ENCODE measurements at places on chromosomes 5 and 9.

DNA sequence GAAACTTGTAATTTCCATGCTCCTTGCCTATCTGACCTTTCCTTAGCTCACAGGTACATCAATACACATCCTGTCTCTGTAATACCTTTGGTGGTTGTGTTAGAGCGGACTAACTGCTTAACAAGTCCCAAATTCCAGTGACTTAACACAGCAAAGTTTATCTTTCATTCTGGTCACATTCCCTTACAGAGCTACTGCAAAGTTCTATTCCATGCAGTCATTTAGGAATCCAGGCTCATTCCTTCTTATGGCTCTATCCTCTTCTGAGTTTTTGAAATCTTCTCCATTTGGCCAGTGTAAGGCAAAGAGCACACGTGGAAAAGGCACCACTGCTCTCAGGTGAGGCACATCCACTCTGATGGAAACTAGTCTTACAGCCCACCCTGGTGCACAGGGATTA, 238.6 kb upstream of the ANKRD55 start:
- DNase-seq: no peak

GRCh38 chr9:88013607-88014006, 39.3 kb upstream of the CDK20 start:
- no peak for DNase-seq

DNA sequence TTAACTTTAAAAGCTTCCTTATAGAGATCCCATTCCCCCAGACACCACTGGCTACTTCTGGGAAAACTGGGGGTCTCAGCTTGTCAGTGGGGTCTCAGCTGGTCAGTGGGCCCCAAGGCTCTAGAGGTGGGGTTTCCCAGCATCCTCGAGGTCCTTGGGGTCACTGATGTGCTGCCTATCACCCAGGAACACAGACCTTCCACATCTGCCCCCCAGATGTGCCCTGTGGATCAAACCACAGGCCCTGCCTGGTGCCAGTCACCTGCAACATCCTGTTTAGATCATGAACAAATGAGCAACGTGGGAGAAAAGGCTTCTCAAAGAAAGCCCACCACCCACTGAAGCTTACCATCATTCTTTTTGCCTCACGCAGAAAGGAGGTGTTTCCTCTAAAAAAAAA, 165.6 kb upstream of the FSTL4 start:
- no peak for DNase-seq

DNA sequence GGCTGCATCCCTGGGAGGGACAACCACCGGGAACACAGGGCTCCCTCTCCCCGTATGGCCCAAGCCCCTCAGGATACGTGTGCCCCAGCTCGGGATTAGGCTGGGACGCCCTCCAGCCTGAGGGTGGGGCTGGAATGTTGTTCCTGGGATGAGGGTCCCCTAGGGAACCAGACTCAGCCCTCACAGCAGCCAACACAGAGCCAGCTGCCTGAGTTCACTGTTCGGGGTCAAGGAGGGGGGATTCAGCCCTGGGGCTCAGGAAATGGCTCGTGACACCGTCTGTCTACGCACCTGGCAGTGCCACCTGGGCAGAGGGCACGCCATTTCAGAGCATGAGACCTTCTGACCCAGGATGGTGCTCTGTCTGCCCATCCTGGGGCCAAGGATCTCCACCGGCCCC, 8.9 kb downstream of the RNF44 start:
- DNase-seq: no peak

- no peak for DNase-seq
Observed at GRCh38 chr5:15995341-15996052, 184.1 kb downstream of the MARCHF11 start.

DNA sequence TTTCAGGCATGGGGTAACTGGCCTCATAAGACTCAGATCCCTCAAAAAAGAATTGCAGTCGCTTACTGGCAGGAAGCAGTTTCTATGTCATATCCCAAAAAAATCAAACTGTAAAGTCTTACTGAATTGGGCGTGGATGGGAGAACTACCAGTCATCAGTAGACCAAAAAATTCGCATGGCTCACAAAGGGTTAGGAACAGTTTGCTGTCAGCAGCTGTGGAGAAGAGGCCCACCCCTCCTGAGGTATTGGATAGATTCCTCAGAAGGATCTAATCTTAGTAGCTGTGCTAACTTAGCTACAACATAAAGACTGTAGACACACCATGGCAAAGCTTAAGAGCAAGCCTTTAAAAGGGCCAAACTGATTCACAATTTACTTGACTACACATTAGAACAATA, 478.3 kb upstream of the FTMT start:
- DNase-seq: no peak

GRCh38 chr9:118003240-118003639, 299.0 kb downstream of the TLR4 start:
- DNase-seq: no peak

- DNase-seq: no peak
Observed at GRCh38 chr9:101465326-101465915, 29.8 kb upstream of the ALDOB start.

DNA sequence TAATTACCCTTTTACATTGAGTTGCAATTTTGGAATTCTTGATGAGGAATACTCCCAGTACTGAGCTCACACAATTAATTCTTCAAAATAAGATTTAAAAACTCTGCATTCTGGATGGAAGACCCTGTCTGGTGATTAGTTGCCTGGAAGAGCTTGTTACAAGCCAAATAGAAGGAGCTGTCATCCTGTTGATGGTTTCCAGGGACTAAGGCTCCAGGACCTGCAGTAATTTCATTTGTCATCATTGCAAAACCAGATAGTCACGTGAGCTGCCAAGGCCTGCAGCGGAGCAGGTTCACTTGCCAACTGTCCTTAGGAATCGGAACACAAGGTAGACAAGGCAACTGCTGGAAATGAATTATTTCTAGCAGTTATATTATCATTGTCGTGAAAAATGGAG, 597.7 kb downstream of the CCDC171 start:
- DNase-seq: no peak

DNA sequence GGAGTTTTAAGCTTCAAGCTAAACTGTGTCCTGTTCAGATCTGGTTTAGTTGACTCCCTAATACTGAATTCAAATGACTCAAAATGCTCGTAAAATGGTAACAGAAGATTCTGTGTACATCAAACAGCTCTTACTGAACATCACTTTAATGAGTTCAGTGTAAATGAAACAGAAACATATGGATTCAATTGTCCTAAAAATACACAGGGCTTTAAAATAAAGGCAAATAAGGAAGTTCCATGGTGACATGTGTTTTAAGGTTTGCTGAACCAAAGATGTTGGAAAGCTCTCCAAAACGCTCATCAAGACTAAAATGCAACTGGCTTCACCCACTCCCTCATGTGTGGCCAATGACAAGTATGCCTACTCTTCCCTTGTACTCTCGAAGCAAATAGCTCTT, 340.0 kb upstream of the PIK3R1 start:
- DNase-seq: no peak

- no peak for DNase-seq
Observed at GRCh38 chr9:93588641-93589609, 12.5 kb downstream of the PHF2 start.

DNA sequence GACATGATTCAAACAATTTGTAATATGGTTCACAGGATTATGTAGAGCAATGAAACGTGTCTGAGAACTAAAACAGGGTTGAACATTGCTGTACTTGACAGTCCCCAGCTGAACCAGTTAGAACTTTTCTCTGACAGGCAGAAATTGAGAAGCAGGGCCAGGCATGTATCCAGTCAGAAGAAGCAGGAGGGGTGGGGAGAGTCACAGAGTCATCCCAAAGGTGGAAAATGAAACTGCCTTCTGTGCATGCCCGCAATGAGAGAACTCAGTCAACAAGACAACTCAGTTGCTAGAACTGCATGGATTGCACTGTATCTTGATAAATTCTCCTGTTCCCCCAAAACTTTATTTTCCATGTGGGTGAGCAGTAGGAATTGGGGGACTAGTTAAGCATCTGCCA, 72.9 kb upstream of the PRLR start:
- no peak for DNase-seq

- no peak for DNase-seq
Observed at GRCh38 chr5:179411161-179411841, 66.0 kb upstream of the ADAMTS2 start.

DNA sequence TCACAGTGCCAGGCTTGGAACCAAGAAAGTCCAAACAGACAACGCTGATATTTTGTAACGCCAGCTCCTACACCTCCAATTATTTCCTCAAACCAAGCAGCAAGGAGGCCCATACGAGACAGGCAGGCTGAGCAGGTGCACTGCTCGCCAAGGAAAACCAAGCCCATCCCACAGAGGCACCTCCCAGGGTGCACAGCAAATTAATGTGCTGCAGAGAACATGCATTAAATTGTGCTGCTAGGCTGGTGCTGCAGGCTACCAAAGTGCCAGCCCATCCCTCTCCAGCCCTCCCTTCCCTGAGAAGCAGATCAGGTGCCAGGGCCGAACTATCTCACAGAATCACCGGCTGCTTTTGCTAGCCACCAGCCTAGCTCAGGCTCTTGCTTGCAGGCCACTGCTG, 137.8 kb downstream of the PAX5 start:
- DNase-seq: no peak

DNA sequence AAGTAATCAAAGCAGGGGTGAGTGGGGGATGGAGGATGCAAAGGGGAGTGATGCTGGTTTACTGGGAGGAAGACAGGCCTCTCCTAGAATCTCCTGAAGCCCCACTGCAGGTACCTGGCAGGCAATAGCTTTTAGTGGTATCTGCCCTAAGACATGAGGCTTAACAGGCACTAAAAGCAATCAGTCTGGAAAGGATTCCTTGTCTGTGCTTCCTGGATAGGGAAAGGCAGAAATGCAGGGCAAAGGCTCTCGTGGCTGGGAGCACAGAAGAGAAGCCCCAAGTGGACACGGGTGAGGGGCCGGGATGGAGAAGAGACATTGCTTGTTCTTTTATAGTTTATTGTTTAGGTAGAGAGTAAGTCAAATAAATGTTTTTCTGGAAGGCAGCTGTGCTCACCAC, 40.1 kb downstream of the CCNJL start:
- no peak for DNase-seq

- DNase-seq: peak; percentile 83
Observed at GRCh38 chr5:142324871-142325724, at the start of gene SPRY4. Gene SPRY4, minus strand, starts transcription at chr5:142325021. Its CDS starts 9,913 bp downstream, at chr5:142315108.

- DNase-seq: no peak
Observed at GRCh38 chr9:13089666-13090065, 189.8 kb downstream of the MPDZ start.

DNA sequence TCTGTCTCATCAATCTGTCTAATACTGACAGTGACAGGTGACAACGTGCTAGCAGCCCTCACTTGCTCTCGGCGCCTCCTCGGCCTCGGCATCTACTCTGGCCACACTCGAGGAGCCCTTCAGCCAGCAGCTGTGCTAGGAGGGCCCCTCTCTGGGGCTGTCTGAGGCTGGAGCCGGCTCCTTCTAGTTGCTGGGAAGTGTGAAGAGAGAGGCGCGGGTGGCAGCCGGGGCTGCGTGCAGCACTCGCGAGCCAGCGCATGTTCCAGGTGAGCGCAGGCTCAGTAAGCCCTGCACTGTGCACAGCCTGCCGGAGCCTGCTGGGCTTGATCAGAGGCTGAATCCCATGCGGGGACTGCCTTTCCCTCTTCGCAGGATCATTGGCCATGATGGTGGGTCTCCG, 330.7 kb downstream of the CDH10 start:
- no peak for DNase-seq

DNA sequence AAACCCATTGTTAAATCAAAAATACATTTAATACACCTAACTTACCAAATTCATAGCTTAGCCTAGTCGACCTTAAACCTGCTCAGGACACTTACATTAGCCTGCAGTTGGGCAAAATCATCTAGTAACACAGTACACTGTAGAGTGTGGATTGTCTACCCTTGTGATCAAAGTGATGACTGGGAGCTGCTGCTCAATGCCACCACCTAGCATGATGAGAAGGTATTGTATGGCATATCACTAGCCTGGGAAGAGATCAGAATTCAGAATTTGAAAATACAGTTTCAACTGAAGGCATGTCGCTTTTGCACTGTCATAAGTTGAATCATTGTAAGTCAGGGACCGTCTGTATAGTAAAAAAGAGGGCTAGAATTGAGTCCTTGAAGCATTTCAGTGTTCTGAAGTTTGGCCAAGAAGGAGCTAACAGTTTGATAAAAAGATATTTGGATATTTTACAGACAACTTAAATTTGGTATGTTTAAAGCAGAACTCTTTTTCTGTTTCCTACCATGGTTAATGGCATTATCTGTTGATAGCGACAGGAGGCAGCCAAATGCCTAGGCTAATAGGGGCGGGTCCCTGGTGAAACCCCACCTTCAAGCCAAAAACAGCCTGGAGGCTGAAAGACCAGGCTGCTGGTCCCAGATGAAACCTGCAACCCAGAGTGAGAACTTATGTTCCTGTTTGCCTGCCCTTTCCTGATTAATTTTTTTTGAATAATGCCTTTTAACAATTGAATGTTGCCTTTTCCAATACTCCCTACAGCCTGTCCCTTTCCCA, 23.0 kb downstream of the SMIM15 start:
- no peak for DNase-seq

- no peak for DNase-seq
Observed at GRCh38 chr9:109604781-109605180, 106.7 kb upstream of the PTPN3 start.

DNA sequence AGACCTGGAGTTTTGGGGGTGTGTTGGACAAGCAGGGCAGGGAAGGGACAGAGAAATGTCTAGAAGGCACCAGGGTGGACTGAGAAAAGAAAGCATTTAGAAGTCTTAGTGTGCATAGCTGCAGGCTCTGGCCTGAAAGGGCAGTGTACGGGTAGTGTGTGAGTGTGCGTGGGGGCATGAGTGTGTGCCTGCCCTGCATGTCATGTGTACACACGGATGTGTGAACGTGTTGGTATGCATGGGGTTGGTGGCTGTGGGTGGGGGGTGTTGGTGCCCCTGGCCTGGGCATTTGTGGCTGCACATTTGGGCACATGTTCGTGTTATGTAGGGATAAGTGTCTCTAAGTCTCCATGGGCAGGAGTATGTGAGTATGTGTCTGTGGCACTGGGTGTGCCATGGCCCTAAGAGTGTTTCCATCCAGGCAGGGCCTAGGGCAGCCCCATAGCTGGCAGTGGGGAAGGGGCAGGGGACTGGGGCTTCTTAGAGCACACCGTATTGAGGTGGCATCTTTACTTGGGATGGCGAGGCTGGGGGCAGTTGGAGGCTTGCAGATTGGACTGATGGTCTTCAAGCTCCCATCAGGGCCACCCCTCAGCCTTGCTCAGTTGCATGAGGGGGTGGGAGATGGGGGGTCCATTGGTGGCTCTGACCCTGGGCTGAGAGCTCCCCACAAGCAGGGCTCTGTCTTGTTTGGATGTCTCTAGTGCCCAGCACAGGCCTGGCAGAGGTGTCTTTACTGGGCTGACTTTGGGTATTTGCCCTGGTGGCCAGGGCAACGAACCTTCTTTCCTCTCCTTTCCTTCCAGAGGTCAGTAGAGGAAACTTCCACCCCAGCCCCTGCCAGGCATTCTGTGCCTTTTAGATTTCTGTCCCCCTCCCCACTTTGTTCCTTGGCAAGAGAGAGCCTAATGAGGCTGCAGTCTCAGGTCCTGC, 15.0 kb downstream of the PSD2 start:
- no peak for DNase-seq

Data from CD4-positive, alpha-beta T cell treated with Interleukin-21 for 1 hour (primary cell).